ENCODE measurements at places on chromosomes 2 and 18.

DNA sequence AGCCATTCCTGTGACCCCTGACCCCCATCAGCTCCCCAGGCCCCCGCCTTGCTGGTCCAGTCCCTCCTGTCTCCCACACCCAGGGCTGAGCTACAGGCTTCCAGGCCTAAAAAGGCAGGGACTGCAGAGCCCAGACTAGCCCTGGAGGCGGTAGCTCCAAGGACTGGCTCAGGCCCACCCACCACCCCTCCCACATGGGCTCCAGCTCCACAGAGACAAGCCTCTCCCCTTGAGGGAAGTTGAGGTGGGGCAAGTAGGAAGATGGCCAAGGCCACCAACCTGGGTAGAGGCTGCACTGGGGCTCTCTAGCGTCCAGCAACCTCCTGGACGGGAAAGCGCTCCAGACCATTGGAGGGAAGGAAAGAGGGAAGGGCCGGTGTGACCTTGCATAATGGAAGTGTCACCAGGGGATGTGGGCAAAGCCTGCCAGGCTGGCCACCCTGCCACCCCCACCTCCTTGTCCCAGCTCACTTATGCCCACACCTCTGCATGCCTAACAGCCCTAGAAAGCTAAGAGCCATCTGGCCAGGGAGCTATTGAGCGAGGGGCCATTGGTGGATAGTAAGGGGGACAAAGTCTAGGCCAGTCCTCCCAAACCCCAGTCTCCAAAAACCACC lies 63.1 kb downstream of the TNS1 start:
- DNase-seq = no peak

- DNase-seq = no peak
These were observed 268.1 kb downstream of the NDUFA10 start for GRCh38 chr2:239756790-239757760.

GRCh38 chr18:66210875-66211274 lies 393.0 kb downstream of the CDH19 start:
- DNase-seq = no peak

DNA sequence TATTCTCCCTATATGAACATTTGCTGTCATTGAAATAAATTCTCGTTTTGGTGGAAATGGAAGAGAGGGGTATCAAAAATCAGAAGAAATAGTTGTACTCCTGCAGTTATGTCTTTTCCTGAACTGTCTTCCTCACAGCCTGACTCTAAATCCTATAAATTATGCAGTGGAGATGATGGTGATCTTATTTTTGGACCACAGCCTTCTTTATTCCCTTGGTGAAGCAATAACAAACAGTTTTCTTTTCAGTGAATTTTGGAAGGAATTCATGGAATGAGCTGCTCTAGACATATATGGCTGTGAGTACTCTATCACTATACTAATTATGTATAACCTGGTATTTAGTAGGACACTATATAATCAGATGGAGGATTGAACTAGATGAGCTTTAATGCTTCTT lies 1.7 kb upstream of the SLC25A12 start:
- DNase-seq = no peak

DNA sequence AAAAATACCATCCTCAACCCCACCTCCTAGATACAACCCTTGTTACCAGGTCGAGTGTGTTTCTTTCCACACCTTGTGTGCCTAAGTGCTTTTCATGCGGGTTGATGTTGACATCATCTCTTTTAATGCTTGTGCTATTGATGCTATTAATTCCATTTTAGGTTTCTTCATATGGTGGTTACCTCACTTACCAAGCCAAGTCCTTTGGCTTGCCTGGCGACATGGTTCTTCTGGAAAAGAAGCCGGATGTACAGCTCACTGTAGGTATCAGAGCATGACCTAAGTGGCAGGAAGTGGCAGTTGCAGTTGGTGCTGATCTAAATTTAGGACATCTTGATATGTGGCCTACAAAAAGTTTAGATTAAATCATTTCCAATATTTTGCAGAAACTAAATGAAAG lies 149.9 kb upstream of the TTC39C start:
- no peak for DNase-seq

DNA sequence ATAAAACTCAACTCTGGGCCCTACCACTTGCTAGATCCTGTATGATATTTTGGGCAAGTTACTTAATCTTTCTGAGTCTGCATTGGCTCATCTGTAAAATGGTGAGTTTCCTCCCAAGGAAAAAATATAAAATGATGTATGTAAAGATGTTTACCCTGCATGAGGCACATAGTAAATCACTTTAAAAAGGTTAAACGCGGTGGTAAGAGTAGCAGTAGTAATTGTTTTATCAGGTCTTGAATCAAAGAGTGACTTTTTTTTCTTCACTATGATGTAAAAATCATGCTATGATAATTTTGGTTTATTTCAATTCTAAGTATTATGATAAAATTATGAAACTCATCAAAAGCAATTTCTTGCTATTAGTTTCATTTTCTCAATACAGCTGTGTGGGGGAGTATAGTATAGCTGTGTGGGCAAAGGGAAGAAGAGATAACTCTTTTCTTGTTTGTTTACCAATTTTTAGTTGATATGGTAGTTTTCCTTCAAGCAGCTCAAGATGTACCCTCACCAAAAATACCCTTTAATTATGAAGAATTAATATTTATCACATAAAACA lies 10.7 kb downstream of the ARHGAP15 start:
- DNase-seq = no peak

DNA sequence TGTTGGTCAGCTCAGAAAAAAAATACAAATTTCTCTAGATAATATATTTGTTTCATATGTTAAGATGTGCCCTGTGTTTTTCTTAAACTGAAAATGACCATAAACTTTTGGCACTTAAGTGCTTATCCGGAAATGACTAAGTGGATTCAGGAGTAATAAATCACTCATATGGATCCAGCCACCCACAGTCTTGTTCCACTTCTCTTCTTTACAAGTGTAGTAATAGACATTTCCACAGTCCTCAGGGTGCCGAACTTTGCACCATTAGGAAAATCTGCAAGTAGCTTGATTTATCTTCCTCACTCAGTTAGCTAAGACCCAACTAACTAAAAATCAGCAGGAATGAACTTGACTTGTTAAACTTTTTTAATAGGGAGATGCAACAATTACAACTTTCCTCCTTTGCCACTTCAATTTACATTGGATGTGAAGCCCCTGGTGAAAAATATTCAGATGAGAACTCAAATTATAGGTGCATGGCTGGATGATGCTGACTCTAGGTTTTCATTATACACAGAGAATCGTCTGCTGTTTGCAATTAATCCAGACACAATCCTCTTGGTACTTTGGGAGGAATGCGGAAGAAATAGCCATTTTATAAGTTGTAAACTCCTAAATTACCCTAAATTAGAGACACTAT lies 322.5 kb downstream of the ARHGAP15 start:
- no peak for DNase-seq

GRCh38 chr2:60479226-60480088 lies 74.0 kb downstream of the BCL11A start:
- DNase-seq = no peak

DNA sequence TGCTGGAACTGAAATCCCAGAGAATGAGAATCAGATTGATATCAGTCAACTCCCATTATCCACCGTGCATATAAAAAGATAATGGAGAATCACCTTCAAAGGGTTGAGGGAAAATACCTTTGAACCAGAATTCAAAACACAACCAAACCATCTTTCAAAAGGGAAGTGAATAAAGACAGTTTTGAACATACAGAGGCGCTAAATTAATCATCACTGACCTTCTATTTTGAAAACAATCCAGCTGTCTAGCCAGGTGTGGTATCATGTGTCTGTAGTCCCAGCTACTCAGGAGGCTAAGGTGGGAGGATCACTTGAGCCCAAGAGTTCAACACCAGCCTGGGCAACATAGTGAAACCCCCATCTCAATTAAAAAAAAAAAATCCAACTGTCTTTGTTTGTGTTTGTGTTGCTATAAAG lies 63.6 kb downstream of the TRABD2A start:
- no peak for DNase-seq

DNA sequence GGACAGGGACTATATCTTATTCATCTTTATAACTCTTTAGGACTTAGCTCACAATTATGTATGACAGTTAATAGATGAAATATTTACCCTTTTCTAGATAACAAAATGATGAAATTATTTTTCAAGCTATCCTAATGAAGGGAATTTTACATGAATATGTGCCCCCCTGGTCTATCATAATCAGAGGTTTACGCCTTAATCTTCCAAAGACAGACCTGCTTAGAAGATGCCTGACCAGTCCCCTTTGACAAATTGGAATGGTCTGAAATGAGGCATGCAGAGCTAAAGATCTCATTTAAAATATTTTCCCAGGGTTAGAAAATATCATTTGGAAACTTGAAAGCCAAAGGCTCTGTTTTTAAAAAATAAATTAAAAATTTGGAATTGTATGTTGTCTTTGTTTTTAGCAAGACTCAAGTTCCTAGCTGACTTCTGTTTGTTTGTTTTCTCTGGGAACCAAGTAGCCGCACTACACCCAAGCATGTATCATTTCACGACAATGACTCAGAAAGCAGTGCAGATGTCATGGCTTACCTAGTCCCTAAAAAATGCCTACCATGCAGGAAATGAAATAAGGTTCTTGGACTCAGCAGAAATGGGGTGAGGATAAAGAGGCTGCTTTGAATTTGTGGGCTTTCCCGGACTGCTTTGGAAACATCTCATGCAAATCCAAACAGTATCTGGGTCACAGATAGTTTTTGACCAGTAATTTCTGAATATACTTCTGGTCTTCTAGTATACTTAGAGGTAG lies 162.1 kb downstream of the ZEB2 start:
- no peak for DNase-seq

- no peak for DNase-seq
These were observed 152.7 kb upstream of the PTPRM start for GRCh38 chr18:7414459-7414858.

DNA sequence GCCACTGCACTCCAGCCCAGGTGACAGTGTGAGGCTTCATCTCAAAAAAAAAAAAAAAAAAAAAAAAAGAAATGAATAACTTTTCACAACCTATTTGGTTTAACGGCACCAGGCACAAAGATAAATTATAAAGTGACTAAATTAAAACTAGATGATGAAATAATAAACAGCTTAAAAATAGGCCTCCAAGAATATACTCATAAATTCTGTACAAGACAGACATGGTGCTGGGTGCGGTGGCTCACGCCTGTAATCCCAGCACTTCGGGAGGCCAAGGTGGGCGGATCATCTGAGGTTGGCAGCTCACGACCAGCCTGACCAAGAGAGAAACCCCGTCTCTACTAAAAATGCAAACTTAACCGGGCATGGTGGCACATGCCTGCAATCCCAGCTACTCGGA lies 19.7 kb downstream of the USP34 start:
- DNase-seq = no peak

DNA sequence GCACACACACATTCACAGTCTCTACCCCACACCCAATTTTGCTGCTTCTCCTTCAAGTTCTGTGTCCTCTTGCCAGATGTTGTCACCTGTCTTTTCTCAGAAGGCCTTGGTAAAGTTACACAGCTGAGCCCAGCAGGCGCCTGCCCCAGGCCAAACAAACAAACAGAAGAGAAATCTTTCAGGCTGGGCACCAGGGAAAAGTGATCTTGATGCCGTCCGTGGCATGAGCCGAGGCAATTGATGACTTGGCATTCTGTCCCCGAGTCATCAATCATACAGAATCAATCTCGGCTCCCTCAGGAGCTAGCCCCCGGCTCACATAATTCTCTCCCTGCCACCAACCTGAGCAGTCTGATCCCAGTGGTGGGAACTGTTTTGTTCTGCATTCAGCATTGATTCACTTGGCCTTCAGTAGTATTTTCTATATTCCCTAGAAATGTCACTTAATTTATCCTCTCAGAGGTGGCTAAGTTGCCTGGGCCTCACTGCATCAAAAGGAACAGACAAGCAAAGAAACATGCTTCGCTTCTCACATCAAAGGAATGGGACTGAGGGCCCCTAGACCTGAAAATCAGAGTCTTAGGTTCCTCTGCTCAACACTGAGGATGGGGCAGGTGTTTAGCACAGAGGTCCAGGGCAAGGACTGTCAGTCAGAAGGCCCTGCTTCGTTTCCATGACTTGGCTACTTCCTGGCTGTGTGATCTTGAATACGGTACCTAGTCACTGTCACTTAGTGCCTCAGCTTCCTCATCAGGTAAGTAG lies 278.8 kb upstream of the CELF4 start:
- DNase-seq = no peak

- DNase-seq = no peak
These were observed 212.1 kb downstream of the PTPRM start for GRCh38 chr18:7779211-7779610.

DNA sequence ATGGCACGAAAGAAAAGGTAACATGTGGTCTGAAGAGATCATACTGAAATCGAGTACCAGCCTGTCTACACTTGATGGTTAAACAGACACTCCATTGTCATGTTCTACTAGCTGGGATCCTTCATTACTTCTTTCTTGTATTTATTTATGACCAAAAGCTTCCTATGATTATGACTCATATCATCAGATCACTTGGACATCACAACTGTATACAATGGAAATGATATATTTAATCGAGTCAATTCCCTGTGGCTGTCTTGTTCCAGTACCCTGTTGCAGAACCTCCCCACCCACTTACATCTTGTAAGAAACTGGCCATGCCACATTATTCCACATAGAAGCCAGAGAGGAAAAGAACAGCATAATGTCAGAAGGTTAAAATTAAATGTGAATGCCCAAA lies 358.9 kb downstream of the ZEB2 start:
- no peak for DNase-seq

- no peak for DNase-seq
These were observed 295.9 kb upstream of the LINC00305 start for GRCh38 chr18:64444819-64445218.

DNA sequence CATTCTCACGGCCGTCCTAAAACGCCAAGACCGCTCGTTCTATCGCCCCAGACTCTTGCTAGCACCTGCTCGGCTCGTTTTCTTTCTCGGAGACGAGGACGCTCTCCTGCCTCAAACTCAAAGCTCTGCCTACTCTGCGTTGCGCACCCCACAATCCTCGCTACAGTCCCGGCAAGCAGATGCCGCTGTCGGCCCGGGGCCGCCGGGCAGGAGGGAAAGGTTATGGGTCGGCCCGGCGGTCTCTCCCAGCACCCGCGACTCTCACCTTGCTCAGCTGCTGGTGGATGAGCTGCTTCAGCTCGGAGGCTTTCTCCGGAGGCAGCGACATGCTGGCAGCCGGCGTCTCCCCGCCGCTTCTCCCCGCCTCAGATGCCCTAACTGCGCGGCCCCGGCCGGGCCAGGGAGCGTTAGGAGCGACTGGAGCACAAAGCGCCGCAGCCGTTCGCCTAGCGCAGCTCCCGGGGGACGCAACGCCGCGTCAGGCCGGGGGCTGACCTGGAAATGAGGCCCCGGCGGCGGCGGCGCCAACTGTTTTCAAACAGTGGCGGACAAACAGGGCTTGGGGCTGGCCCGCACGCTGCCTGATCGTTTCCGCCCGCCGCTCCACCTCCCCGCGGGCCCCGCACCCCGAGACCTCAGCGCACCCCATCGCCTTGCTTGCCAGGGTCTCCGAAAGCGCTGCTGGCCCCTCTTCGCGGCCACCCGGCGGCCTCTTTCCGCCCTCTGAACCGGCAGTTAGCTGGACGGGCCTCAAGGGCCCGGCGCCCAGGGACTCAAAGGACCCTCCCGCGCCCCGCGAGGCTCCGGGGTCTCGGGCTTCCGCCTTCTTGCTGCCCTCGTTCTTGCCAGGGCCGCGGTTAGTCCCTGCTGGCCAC lies at the start of the genes CEP76 and PSMG2:
TSS of gene CEP76 (minus strand) at position 503 of the 875 bp plus-strand sequence. CDS start at position 328, 175 bp downstream.
TSS of gene PSMG2 (plus strand) at position 822 of the 875 bp plus-strand sequence. CDS start 66 bp downstream, outside the sequence.
- peak; percentile 77 for DNase-seq

GRCh38 chr2:5007596-5007995 lies 684.6 kb upstream of the SOX11 start:
- DNase-seq = no peak
